ENCODE measurements at places on chromosomes 6 and 20.

GRCh38 chr6:31784098-31784925, 7.2 kb upstream of the VWA7 start:
- no peak for DNase-seq

DNA sequence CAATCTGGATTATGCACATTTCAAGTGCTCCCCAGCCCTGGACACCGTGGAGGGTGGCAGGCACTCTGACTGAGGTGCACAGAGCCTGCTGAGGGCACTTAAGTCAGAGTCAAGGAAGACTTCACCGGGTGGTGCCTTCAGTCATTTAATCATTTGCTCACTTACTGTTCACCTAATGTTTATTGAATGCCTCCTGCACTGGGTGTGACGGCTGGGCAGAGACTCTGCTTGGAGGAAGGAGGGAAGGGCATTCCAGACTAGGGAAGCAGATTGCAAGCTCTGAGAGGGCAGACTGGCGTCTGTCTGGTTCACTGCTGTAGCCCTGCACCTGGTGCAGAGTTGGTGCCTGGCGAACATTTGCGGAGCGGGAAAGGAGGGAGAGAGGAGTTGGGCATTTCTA, 54.2 kb upstream of the FAM83D start:
- peak; percentile 38 for DNase-seq

- peak; percentile 36 for DNase-seq
Observed at GRCh38 chr6:30725713-30726505, 5.8 kb downstream of the TUBB start.

DNA sequence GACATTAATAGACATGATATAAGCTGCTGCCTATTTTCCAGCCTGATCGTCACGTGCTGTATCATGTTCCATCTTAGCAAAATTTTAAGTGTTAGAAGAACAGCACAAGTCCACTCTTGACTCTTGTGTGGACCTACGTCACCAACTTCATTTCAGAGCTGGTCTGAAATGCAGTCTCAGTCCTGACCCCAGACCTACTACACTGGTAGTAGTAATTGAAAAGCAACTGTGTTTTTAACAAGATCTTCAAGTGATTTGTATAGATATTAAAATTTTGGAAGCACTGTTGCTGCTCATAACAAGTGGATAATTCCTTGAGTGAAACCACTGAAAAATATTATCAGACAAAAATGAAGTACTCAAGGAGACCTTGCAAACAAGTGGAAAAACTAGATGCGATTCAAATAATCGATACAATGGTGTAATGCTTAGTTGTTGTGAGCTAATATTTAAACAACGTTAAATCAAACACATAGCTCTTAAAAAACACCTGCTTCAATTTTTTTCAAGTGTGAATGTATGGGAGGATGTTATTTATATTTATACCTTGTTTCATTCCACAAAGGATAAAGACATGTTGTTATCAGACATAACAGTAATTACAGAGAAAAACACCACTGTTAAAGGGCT, 110.9 kb upstream of the JAG1 start:
- no peak for DNase-seq

GRCh38 chr6:130150906-130151305, 71.8 kb downstream of the SAMD3 start:
- no peak for DNase-seq

- no peak for DNase-seq
Observed at GRCh38 chr20:47309806-47310426, 46.6 kb downstream of the ZMYND8 start.
